ENCODE measurements at places on chromosomes 13 and 19.
A peak's percentile ranks its signal among the peaks of the same experiment; 100 is the strongest.

- DNase-seq: no peak
Observed at GRCh38 chr13:53012707-53013106, 15.9 kb upstream of the OLFM4 start.

- DNase-seq: no peak
Observed at GRCh38 chr13:103716718-103717117, 650.5 kb upstream of the SLC10A2 start.

DNA sequence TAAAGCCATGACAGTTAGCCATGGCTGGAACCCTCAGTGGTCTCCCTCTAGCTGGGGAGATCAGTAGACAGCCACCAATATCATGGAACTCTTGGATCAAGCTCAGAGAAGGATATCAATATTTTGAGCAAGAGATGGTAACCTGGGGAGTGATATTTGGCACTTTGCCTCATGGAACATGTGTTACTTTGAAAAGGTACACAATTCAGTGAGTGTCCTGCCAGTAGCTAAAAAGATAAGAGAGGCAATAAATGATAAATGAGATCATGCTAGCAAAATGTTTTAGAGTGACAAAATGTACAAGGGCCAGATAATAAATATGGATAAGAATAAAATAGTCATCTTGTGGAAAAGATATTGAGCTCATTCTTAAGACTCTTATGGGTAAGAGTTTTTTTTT, 1618.7 kb downstream of the OLFM4 start:
- DNase-seq: no peak

GRCh38 chr13:32142956-32143375, 111.4 kb downstream of the FRY start:
- peak; percentile 29 for DNase-seq

- DNase-seq: no peak
Observed at GRCh38 chr13:20142023-20142926, 18.6 kb downstream of the GJA3 start.

DNA sequence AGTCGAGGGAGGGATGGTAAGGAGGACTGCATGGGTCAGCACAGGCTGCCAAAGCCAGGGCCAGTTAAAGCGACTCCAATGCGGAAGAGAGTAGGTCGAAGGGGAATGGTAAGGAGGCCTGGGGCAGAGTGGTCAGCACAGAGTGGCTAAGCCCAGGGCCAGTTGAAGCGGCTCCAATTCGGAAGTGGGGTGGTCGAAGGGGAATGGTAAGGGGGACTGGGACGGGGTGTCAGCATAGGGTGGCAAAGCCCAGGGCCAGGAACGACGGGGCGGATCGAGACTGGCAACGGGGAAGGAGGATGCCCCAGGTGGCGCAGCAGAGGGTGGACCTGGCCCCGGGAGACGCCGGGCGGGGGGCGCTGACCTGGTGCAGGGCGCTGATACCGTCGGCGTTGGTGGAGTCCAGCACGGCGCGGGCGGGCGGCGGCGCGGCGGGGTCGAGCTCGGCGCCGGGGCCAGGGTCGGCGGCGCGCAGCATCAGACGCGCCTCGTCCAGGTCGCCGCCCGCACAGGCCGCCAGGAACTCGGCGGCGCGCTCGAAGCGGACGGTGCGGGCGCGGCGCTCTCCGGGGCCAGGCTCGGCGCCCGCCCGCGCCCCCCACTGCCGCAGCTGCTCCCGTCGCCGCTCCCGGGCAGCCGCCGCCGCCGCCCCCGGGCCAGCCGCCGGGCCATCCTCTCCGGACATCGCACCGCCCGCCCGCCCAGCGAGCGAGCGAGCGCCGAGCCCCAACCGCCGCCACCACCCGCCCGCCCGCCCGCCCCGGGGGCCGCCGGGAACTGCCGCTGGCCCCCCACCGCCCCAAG, at the start of gene PPP1R12C:
TSS of gene PPP1R12C (minus strand) at position 779 of the 804 bp plus-strand sequence. CDS start at position 685, 94 bp downstream.
- peak; percentile 16 for DNase-seq

DNA sequence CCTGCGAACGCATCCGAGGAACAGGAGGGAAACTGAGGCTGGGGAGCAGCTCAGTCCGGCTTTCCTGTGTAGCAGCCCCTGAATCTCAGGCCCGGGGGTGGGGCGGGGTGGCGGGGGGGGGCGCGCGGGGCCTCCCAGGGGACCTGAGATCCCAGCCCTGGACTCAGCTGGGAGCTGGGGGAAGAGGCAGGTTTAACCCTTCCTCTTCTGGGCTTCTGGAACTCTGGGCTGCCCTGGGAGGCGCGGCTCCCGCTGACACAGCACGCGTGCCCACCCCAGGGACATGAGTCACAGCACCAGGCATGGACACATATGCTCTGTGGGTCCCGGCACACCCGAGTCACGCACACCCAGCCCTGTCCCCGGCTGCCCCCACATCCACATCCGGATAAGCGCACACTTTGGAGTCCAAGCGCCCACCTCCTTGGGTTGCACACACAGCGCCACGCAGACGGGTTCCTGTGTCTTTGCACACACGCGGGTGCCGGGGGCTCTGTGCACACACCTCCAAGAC, 3.5 kb upstream of the CIRBP start:
- DNase-seq: no peak

GRCh38 chr13:110683203-110683883, 22.6 kb downstream of the CARS2 start:
- DNase-seq: no peak

- no peak for DNase-seq
Observed at GRCh38 chr13:25136880-25137787, 35.0 kb downstream of the AMER2 start.

- DNase-seq: no peak
Observed at GRCh38 chr19:50897612-50898011, 13.6 kb downstream of the KLK4 start.

DNA sequence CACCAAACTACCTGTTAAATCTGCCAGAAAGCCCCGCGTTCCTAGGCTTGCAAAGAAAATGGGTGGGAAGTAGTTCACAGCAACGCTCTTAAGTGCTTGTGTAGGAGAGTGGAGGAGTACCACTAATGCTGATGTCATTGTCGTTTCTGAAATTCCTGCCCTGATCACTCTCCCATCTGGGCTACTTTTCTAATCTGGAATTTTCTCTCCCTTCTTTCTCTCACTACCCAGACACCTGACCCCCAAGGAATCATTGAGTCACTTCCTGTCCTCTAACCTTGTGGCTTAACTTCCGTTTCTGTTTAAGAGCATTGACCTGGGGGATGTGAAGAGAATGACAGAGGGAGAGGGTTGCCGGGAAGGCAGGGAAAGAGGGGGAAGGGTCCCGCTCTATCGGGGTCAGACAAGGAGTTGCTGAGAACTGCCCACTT, 98.7 kb downstream of the STARD13 start:
- DNase-seq: peak; percentile 8

DNA sequence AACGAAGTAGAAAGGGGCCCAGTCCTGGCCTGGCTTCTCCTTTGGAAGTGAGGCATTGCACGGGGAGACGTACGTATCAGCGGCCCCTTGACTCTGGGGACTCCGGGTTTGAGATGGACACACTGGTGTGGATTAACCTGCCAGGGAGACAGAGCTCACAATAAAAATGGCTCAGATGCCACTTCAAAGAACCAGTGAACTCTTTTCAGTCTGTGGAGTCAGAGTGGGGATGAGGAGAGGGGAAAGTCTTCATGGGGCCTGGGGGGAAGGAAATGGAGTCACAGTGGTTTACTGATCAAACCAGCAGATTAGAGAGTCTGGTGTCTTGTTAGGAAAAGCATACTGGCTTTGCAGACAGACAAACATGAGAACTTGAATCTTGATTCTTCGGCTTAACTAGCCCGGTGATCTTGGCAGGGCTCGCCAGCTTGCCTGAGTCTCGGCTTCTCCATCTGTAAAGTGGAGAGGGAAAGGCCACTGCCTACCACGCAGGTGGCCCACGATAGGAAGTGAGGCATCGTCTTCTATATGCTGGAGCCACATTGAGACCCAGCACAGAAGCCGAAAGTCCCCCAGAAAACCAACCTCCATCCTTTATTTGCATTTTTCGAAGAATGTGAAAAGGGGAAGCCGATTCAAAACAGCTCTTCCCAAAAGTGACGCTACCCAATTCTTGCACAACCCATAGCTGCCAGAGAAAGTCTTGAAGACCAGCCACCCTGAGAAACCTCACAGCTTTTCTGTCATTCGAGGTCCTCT, at the start of gene FFAR1:
TSS of gene FFAR1 (plus strand) at position 732 of the 759 bp plus-strand sequence. CDS start 3,650 bp downstream, outside the sequence.
- DNase-seq: no peak

GRCh38 chr19:7658219-7658686, 10.6 kb upstream of the RETN start:
- DNase-seq: no peak

Measured in Calu3 (cell line).